ENCODE measurements at places on chromosomes 11 and 22.

DNA sequence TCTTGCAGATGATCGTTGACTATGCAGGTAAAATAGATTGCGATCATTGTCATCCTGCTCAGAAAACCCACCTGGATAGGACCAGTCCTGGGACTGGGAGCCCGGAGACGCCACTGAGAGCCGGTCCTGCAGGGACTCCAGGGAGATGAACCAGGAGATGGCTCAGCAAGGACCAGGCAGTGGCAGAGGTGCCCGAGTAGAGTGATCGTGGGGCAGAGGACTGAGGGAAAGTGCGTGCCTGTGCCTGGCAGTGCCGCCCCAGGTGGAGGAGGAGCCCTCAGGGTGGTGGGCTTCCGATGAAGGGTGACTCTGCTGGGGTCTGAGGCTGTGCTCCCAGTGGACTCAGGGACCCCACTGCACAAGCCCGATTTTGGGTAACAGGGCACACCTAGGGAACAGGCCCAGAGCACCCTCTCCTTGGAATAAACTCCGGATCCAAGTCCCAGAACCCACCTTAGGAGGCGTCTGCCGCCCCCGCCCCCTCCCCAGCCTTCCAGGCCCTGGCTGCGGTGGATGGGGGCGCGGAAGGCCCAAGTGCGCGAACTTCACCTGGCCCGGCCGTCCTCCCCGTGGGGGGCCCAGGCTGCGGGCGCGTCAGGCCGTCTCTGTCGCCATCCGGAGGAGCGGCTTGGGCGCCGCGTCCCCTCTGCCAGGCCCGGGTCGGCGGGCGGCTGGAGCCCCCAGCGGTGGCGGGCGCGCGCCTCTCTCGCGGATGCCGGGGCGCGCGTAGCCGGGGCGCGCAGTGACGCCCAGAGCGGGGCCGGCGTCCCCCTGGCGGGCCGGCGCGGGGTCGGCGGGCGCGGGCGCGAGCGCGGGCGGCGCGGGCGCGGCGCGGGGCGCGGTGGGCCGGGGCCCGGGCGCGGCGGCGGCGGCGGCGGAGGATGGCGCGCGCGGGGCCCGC is 1338.8 kb downstream of the BRD1 start:
- DNase-seq, result no peak

GRCh38 chr11:6682591-6682935 is 577 bp downstream of the MRPL17 start:
- DNase-seq, result peak; percentile 23

GRCh38 chr11:41897991-41898390 is 438.5 kb upstream of the LRRC4C start:
- no peak for DNase-seq

GRCh38 chr22:43411040-43411868 is 560 bp upstream of the MPPED1 start:
- no peak for DNase-seq

GRCh38 chr11:110373051-110373702 is 56.6 kb upstream of the FDX1 start:
- peak; percentile 56 for DNase-seq

- DNase-seq, result no peak
Observed at GRCh38 chr11:47067401-47067800, 109.3 kb downstream of the ARFGAP2 start.
